ENCODE measurements at places on chromosomes 7 and 10.

DNA sequence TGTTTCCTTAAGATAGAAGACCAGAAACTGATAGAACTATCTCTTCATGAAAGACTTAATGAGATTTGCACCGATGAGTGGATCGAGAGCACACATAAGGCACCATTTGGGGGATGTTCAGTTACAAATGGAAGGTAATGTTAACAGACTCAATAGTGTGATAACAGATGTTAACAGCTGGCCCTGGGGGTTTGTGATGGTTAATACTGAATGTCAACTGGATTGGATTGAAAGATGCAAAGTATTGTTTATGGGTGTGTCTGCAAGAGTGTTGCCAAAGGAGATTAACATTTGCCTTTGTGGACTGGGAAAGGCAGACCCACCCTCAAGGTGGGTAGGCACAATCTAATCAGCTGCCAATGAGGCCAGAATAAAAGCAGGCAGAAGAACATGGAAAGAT, 130.5 kb upstream of the DGKB start:
- DNase-seq, result no peak

DNA sequence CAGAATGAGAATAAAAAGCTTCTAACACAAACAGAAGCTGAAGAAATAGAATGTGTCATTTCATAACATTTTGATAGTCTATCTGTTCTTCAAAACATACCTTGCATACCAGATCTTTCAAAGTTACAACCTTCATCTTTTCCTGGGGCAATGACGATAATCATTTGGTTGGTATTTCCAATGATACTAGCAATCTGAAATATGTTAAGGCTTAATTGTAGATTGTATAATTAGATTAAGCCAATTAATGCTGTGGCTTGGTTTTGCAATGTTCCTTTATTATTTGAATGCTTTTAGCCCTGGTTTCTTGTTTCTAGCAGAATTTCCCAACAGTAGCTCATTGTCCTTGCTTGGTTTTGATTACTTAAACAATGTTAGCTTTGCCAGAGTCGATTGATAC, 84.6 kb downstream of the CABCOCO1 start:
- DNase-seq, result no peak

- DNase-seq, result peak; percentile 78
These were observed 163.8 kb upstream of the KLF6 start for GRCh38 chr10:3948843-3949242.

GRCh38 chr10:101617102-101617823, 29.1 kb downstream of the DPCD start:
- DNase-seq, result no peak

- no peak for DNase-seq
These were observed 103.9 kb upstream of the WAC start for GRCh38 chr10:28429045-28429444.

GRCh38 chr10:66837335-66837734, 88.5 kb upstream of the LRRTM3 start:
- no peak for DNase-seq

DNA sequence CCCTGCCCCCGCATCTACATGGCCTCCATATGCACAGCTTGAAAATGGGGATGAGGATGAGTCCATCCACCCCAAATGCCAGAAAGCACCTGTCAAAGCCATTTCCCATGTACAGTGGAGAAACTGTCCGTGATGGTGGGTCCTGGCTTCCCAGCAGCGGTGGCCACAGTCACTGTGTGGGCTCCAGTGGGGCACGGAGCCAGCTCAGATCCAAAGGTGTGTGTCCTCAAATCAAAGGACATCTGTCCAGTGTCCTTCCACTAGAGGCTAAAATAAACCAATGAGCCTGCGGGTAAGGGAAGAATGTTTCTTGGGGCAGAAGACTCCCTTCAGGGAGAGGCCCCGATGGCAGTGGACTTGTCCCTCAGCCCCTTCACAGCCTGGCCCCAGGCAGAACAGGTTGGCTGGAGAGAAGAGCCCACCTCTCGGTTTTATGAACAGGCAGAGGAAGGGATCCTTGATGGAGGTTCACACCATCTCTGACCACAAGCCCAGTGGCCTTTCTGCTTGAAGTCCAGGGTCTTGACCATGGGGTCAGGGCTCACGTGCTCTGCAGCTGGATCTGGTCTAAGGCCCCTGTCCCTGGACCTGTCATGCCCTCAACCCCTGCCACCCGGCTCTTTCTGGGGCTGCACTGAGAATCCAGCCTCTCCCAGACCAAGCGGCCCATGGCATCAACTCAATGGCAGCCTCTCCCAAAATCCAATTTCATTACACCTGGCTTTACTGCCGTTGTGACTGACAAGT, 106.9 kb downstream of the TCERG1L start:
- DNase-seq, result no peak

DNA sequence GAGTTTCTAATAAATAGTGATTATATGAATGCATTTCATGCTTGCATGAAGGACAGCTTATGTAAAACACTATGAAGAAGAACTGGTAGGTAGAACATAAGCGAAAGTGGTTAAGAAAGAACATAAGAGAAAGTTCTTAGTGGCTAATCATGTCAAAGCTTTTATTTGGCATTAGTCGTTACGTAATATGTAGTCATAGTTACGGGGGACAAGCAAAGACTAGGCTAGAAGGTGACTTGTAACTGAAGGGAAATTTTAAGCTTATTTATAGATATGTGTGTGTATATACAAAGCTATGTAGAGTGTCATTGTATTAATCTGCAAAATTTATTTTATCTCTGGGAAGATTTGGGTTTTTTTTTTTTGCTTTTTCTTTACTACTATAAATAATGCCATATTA, 36.9 kb downstream of the CAPZA2 start:
- no peak for DNase-seq

GRCh38 chr7:159012353-159013069, 132.2 kb downstream of the VIPR2 start:
- DNase-seq, result no peak

DNA sequence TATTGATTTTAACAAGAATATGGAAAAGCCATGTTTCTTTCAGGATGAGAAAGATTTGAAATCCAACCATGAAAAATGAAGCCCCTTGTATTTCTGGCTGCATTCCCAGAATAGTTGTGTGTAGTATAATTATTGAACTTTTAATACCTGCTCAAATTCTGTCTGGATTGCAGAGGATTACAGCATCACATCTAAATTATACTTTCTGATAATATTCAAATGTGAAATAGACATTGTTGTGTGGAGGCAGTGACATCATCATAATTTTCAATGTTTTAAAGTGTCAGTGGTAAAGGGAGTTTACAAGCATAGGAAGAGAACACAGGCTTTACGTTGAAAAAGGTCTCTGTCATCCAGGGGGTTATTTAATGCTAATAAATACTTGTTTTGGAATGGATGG, 93.4 kb downstream of the POLL start:
- DNase-seq, result no peak

GRCh38 chr7:73515178-73515577, 6.9 kb downstream of the BAZ1B start:
- DNase-seq, result no peak

- DNase-seq, result no peak
These were observed 28.6 kb downstream of the SORBS1 start for GRCh38 chr10:95532536-95532935.

- no peak for DNase-seq
These were observed 159.8 kb downstream of the SH3PXD2A start for GRCh38 chr10:103695584-103696005.

GRCh38 chr10:68302503-68302823, 29.4 kb upstream of the HNRNPH3 start:
- DNase-seq, result no peak

DNA sequence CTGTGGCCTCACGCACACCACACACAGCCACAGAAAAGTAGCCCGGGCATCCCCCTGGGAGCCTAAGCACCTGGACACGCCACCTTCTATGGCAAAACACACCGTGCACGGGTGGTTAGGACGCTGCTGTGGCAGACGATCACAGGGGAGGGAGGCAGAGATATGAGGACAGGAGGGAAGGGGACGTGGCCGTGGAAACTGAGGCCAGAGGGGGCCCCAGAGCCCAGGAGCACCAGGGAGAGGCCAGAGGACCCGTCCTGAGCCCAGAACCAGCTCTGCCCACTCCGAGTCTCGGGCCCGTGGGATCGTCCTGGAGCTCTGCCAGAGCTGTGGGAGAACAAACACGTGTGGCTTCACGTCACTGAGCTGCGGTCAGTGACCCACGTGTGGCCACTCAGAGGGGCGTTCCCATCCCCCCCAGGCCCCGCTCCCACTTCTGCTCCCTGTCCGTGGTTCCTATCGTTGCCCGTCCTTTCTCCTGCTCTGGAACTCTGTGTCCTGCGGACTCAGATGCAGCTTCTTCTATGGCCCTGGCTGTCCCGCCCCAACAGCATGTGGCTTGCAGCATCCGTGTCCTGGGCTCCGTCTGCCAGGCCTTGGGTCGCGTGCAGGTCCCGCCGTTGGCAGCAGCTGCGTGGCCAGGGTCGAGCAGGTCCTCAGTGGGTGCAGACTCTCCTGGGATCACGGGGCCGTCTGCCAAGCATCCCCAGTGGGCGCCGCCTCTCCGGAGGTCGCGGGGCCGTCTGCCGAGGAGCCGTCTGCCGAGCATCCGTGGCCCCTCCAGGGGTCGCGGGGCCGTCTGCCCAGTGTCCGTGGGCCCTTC, 31.0 kb downstream of the GET4 start:
- DNase-seq, result peak; percentile 31

- DNase-seq, result no peak
These were observed 395.8 kb upstream of the ZMIZ1 start for GRCh38 chr10:78672918-78673317.

- no peak for DNase-seq
These were observed 368.2 kb upstream of the BMPER start for GRCh38 chr7:33537104-33537477.

DNA sequence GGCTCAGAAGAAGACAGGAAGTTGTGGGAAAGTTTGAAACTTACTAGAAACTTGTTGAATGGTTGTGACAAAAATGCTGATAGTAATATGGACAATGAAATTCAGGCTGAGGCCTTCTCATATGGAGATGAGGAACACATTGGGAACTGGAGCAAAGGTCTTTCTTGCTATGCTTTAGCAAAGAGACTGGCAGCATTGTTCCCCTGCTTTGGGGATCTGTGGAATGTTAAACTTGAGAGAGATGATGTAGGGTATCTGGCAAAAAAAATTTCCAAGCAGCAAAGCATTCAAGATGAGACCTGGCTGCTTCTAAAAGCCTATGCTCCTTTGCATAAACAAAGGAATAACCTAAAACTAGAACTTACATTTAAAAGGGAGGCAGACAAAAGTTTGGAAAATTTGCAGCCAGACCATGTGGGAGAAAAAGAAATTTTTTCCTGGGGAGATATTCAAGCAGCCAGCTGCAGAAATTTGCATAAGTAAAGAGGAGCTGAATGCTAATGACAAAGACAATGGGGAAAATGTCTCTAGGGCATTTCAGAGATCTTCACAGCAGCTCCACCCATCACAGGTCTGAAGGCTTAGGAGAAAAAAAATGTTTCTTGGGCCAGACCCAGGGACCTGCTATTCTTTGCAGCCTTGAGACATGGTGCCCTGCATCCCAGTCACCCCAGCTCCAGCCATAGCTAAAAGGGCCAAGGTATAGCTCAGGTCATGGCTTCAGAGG, 16.5 kb upstream of the KCND2 start:
- no peak for DNase-seq

- DNase-seq, result no peak
These were observed 717.2 kb downstream of the TNS3 start for GRCh38 chr7:46864716-46865115.

DNA sequence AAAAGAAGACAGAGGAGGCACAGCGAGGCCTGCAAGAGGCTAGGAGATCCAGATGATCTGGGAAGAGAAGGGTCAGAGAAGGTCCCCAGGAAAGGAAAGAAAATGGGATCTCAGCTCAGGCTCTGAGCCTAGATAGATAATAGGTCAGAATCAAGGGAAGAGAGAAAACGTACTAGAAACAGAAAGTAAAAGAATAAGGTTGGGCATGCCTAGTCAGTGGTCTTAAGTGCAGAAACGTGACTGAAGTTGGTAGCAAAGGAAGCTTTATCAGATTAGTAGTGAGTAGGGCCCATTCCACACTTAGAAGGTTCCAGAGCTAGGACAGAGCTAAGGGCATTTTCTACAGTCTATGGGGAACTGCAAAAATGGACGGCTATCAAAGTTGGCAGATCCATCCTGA, 84.8 kb upstream of the ASAH2 start:
- no peak for DNase-seq

- no peak for DNase-seq
These were observed 144.2 kb downstream of the BMS1 start for GRCh38 chr10:42926843-42927242.

GRCh38 chr10:79084012-79084971, 15.5 kb downstream of the ZMIZ1 start:
- no peak for DNase-seq

GRCh38 chr10:76397181-76398042, 966.0 kb downstream of the LRMDA start:
- DNase-seq, result no peak

DNA sequence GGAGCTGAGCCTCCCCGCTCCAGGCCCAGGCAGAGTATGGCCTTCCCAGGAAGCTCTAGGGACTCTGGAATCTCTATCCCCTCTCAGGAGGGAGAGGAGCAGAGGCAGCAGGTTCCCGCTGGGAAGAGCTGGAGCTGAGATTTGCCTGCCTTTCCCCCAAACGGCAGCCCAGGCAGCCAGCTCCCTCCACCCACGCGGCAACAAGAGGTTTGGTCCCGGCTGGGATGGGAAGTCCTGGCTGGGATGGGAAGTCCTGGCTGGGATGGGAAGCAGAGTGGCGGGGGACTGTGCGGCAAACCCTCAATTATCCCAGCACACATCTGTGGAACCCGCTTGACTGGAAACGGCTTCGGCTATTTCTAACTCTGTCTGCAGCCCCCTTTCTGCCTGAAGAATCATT, 223.0 kb downstream of the ELFN1 start:
- DNase-seq, result no peak

DNA sequence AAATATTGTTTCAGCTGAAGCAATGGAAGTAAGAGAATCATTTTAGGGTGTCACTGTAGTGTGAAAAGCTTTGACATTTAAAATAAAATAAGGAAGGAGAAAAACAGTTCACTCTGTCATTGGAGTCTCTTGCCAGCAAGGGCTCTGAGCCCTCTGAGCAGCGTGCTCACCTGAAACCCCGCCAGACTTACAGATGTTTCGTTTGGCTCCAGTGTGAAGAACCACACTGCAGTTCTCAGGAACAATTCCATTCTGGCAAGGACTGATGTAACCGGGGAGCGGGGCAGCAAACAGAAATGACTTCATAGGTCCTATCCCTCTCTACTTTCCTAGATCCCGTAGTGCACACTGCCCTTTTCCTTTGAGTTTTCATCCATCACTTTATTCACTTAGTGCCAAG, 164.3 kb downstream of the CELF2 start:
- DNase-seq, result no peak

DNA sequence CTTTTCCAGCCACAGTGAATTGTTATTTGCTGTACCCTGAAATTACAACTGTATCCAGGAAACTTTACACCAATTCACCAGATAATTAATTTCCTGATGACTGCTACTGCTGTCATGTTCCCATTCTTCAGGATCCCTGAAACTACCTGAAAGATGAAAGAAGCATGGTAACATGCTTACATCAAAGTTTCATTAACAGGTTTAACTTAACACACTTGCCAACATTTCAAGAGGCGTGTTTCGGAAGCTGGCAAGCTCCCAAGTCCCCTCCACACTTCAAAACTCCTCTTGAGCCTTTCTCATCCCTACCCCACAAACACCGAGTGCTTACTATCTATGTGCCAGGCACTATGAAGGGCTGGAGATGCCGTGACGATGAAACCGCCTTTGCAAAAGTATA, 88.6 kb downstream of the MPP7 start:
- DNase-seq, result no peak

GRCh38 chr10:103394180-103394579, 2.1 kb downstream of the ATP5MK start:
- DNase-seq, result no peak

All from effector memory CD8-positive, alpha-beta T cell (primary cell).